Activated CD4-positive, alpha-beta T cell treated with anti-CD3 and anti-CD28 coated beads, Interleukin-2, Interleukin-6, amounts not matched to agents 100 ng/mL and 50 ng/mL, durations not matched to agents 16 hours and 8 hours (primary cell): ENCODE measurements at places on chromosomes 6 and 20.

DNA sequence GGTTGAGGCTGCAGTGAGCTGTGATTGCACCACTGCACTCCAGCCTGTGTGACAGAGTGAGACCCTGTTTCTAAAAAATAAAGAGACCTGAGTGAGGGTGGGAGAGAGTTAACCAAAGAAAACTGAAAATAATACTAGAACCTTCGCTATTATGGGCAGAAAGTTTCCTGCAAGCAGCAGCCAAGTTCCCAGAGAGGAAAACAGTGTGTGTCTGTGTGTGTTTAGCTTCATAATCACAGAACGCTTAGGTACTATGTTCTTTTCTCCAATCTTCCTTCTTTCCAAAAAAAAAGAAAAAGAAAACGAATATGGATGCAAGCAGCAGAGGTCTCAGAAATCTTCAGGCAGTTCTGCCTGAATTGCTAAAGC is 170.0 kb downstream of the LY86 start:
- no peak for DNase-seq

DNA sequence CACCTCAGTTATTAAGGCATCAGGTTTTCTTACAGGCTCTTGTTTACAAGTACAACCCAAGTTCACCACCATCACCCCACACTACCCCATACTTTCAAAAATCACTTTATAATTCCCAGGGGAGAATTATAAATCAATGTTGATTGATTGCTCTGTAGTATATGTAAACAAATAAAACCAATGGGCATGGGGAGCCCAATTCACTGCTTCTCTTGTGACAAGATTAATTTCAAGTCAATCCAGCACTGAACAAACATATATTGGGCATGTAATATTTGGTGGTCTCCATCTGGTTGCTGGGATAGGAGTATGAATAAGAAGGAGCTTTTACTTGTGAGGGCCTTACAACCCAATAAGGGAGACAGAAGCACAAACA is 95.8 kb downstream of the CLVS2 start:
- DNase-seq = no peak

DNA sequence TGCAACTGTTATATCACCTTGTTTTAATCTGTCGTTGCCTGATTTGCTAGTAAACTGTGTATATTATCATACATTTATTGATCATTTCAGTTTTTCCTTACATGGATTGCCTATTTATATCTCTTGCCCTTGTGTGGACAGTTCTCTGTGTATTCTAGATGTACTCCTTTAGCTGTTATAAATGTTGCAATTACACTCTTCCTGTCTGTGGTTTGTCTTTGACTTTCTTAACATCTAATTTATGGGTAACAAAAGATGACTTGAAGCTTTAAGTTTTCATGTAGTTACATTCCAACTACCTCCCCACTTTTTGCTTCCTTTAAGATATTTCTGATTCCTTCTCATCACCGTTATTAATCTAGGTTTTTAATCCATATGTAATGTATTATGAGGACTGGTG is 22.6 kb downstream of the PLCB1 start:
- no peak for DNase-seq

- no peak for DNase-seq
Observed at GRCh38 chr6:31470801-31471200, 27.1 kb upstream of the MICB start.

DNA sequence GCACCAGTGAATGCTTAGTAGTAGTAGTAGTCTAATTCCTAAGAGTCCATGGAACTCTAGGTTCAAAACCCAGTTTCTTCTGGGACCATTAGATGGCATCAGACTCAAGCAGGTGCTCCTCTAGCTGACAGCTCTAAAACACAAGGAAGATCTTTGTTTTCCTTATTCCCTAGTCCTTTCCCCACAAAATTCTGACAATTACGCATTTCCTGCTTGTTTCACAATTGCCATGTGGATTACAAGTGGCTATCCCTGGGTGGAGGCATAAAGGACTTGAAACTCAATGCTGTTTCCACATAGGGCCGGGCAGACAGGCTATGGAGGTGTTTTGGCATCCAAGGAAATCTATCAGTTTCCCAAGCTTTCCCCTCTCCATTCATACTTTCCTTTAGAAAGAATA is 9.2 kb upstream of the HLA-DOB start:
- DNase-seq = no peak

- no peak for DNase-seq
Observed at GRCh38 chr6:119978274-119978889, 628.8 kb upstream of the MAN1A1 start.

- DNase-seq = no peak
Observed at GRCh38 chr20:38115205-38115604, 49.9 kb downstream of the TGM2 start.

DNA sequence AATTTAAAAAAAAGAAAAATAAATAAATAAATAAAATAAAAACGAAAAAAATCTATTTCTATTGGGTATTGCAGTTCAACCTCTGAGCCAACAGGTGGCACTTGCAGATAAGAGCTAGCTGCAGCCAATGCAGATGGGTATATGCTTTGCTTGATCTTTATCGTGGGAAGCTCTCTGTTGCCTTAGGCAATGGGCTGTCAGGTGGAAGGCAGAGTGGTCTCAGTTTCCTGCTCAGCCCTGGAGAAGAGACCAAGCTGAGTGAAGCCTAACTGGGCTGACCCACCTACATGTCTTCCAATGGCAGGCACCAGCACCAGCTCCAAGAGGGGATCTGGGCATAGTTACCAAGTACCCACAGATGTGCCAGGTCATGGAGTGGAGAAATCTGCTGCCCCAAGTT is 95.0 kb downstream of the AK9 start:
- DNase-seq = peak; percentile 17

GRCh38 chr6:167807756-167808155 is 19.0 kb upstream of the AFDN start:
- DNase-seq = no peak

- DNase-seq = no peak
Observed at GRCh38 chr20:62104791-62105345, 17.4 kb upstream of the LSM14B start.

- DNase-seq = no peak
Observed at GRCh38 chr6:119240257-119241110, 109.1 kb downstream of the MAN1A1 start.

- DNase-seq = peak; percentile 14
Observed at GRCh38 chr6:153001767-153002612, 519 bp downstream of the MTRF1L start.

DNA sequence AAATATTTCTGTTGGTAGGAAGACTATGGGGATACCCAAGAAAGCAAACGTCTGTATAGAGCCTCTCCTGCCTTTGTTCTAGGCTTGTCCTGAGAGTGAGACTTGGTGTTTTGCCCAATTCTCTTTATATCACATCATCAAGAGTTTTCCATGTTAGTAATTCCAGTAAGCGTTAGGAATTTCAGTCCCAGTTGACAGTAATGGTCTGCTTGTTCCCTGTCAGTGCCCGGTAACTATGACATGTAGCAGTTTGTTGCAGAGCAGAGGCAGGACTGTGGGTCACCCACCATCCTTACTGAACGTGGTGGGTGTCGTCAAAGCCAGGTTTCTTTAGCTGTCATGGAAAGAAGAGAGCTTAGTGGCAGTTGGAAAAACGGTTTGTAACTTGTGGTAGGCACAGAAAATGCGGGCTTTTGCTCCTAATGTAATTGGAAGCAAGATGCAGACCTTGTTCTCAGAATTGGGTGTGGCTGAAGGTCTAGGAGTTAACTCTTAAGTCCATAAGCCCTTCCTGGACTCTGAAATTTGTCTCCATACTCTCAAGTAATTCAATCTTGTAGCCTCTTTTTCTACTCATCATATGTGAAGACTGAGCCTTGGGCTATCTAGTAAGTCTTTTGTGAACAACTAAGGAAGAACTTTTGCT is 188.8 kb downstream of the TMEM242 start:
- no peak for DNase-seq

DNA sequence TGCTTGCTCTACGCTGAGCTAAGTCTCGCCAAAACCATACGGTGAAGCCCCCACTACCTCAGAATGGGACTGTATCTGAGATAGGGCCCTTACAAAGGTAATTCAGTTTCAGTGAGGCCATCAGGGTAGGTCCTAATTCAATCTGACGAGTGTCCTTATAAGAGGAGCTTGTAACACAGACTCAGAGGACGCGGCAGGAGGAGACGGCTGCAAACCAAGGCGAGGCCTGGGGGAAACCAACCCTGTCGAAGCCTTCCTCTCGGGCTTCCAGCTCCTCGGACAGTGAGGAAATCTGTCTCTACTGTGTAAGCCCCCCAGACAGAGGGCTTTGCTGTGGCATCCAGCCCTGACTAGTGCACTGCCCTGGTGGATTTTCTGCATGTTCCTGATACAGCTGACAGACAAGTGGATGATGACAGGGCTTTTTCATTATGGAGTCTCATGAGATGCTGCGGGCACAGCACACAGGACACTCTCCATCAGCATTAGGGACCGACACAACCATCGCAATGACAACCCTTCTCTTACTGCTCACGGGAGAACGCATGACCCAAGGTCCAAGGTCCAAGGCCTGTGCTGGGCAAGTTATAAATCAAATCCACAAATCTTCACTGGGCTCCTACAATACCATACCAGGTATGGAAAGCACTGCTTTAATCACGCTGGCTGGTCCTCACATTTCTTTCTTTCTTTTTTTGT is 48.2 kb downstream of the SSR1 start:
- DNase-seq = no peak

DNA sequence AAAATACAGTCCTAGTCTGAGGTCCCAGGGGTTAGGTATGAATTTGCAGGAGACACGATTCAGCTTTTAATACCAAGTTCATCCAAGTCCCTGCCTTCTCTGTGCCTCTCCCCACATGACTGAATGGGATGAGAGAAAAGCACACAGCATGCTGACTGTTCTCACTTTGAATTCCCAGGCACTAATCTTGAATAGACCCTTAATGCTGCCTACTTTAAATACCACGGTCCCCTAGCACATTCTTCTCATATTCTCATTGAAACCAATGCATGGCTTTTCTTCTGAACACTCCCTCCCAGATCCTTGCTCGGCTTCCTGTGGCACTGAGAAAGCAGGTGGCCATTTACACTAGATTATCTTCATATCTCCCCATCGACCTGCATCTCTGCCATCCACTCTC is 30.1 kb upstream of the SCAF8 start:
- DNase-seq = no peak

GRCh38 chr6:149445573-149445972 is 39.2 kb downstream of the ZC3H12D start:
- no peak for DNase-seq

DNA sequence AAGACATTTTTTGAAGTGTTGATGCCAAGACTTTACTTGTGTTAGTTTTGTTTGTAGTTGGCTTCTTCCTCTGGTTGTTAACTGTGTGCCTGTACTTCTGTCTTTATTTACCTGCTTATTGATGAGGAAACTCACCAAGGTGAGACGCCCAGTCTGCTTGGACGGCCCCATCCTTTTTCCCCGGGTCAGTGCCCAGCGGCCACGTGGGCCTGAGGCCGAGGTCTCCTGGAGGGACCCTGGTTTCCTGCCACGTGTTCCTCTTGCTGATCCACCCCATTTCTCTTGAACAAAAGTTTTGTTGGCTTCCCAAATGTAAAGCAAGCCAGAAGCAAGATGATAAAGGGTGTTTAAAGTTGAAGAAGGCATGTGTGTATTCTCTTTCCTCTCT is 24.8 kb downstream of the DUSP22 start:
- DNase-seq = no peak

- no peak for DNase-seq
Observed at GRCh38 chr6:90678049-90678779, 91.3 kb upstream of the MAP3K7 start.

DNA sequence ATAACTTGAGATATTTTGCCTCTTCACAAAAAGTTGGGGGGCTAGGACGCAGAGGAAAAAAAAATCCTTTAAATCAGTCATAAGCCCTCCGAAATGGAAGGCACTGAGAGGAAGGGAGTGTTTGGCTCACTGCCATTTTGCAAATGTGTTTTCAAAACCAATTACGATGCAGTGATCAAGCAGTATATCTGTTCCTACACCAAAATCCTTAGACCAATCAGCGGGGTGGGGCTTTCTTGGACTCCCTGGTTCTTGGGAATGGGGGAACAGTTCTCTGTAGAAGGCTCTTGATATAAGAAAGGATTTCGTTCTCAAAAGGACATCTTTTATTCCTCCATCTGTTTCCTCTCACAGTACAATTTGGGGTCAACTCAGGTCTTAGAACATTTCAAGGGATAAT is 478.6 kb upstream of the JARID2 start:
- DNase-seq = no peak

DNA sequence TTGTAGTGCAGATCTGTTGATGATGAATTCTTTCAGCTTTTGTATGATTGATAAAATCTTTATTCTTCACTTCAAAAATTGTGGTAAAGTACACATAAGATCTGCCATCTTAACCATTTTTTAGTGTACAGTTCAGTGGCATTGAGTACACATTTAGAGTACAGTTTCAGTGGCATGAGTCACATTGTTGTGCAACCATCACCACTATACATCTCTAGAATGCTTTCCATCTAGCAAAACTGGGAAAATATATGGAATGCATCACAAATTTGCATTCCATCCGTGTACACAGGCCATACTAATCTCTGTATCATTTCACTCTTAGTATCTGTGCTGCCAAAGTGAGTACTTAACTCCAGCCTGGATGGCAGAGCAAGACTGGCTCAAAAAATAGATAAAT is 28.7 kb downstream of the SIRPD start:
- DNase-seq = no peak

DNA sequence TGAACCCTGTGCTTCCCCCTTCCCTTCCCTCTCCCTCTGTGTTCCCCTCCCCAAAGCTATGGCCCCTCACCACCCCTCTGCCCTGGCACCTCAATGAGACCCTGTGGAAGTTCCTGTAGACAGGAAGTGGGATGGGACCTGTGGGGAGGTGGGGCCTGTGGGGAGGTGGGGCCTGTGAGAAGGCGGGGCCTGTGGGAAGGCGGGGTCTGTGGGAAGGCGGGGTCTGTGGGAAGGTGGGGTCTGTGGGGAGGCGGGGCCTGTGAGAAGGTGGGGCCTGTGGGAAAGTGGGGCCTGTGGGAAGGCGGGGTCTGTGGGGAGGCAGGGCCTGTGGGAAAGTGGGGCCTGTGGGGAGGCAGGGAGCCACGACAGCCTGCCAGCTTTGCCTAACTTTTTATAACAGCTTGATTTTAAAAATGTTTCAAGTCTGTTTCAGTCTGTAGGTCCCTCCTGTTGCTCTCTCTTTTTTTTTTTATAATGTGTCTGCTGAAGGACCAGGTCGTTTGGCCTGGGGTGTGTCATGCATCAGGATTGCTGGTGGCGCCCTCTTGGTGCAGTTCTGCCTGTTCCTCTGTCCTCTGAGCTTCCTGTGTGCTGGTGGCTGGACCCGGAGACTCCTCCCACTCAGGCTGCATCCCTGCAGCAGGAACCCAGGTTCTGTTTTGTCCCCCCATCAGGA is 70.5 kb upstream of the SLCO4A1 start:
- DNase-seq = peak; percentile 26
